ENCODE measurements at places on chromosomes 1 and 21. TPM values are rescaled to one million over a fixed set of nuclear protein-coding genes. Genes with fewer than 3 reads are reported as not detected.

The TNFRSF14 gene
- 120 TPM for total RNA-seq

The IL6R gene
- total RNA-seq, result 25.9 TPM

The OR6Y1 gene
- total RNA-seq, result not detected

The KCNE2 gene
- total RNA-seq, result not detected

The SPRR2A gene
- total RNA-seq, result not detected

The LCE1E gene
- not detected for total RNA-seq

The PTGER3 gene
- 0.05 TPM for total RNA-seq

The OR2T33 gene
- total RNA-seq, result not detected

The SYCP1 gene
- total RNA-seq, result not detected

GRCh38 chr1:53087332-53088285, 25.6 kb downstream of the PODN start:
- H3K36me3 ChIP-seq, result no peaks in the 10 kb centered on the region
- DNase-seq, result no peak
- H3K4me3 ChIP-seq, result no peak overlapping the region
- no peaks in the 10 kb centered on the region for H3K27me3 ChIP-seq

GRCh38 chr1:192557841-192558595, 17.6 kb upstream of the RGS1 start:
- no peaks in the 10 kb centered on the region for H3K27me3 ChIP-seq
- H3K4me1 ChIP-seq, result peaks cover 17% of the 10 kb centered on the region
- no peak for DNase-seq
- H3K27ac ChIP-seq, result no peak overlapping the region
- H3K4me3 ChIP-seq, result no peak overlapping the region
- H3K36me3 ChIP-seq, result no peaks in the 10 kb centered on the region

- no peaks in the 10 kb centered on the region for H3K27me3 ChIP-seq
- no peak overlapping the region for H3K4me3 ChIP-seq
- H3K36me3 ChIP-seq, result no peaks in the 10 kb centered on the region
- peaks cover 18% of the 10 kb centered on the region for H3K4me1 ChIP-seq
Observed at GRCh38 chr1:51690285-51690961, 73.5 kb downstream of the OSBPL9 start.

DNA sequence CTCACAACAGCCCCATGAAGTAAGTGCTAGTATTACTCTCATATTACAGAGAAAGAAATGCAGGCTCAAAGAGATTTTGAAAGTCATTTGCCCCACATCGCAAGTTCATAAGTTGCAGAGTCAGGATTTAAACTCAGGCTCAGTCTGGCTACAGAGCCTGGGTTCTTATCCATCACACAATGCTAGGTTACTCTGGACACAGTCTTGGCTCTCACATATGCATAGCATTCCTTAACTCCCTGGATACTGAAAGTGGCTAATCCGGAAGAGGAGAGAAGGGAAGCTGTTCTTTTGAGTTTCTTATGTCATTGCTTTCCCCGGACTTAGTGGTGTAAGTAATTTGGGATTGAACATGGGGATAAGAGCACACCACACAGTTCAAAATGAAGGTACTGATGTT, 357.4 kb upstream of the PLXNA2 start:
- H3K36me3 ChIP-seq, result no peaks in the 10 kb centered on the region
- H3K27ac ChIP-seq, result no peak overlapping the region
- H3K4me1 ChIP-seq, result peaks cover 3% of the 10 kb centered on the region
- no peak for DNase-seq
- H3K27me3 ChIP-seq, result peaks cover 15% of the 10 kb centered on the region
- no peak overlapping the region for H3K4me3 ChIP-seq

- H3K4me3 ChIP-seq, result no peak overlapping the region
- H3K36me3 ChIP-seq, result no peaks in the 10 kb centered on the region
- H3K27me3 ChIP-seq, result no peaks in the 10 kb centered on the region
- no peak for DNase-seq
- H3K27ac ChIP-seq, result no peak overlapping the region
- peaks cover 24% of the 10 kb centered on the region for H3K4me1 ChIP-seq
Observed at GRCh38 chr1:116311193-116311592, 61.9 kb upstream of the ATP1A1 start.

DNA sequence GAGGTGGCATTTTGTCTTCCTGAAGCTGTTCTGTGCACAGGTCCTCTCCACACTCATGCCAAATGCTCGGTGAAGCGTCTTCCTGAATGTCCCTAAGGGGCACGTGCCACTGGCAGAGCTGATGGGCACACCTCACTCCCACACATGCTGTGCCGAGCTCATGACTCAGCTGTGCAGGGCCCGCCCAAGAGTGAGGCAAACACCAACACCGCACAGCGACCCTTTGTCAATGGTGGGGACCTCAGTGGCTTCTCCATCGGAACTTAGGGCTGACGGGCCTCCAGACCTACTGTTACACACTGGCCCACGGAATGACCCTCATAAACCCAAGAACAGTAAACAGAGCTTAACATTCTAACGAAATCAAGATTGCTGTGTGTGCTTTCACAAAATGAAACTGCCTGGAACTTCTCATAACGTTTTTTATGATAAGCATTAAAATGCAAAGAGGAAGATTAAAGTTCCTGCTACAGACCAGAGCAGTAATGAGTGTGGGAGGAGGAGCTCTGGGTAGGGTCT, 89.3 kb downstream of the SIM2 start:
- no peak for DNase-seq
- H3K27ac ChIP-seq, result no peak overlapping the region
- peaks cover 2% of the 10 kb centered on the region for H3K36me3 ChIP-seq
- H3K4me1 ChIP-seq, result no peaks in the 10 kb centered on the region

GRCh38 chr1:47745715-47746609, 251.2 kb downstream of the TRABD2B start:
- H3K4me3 ChIP-seq, result no peak overlapping the region
- H3K27ac ChIP-seq, result no peak overlapping the region
- no peaks in the 10 kb centered on the region for H3K4me1 ChIP-seq
- peaks cover 23% of the 10 kb centered on the region for H3K27me3 ChIP-seq
- no peak for DNase-seq
- no peaks in the 10 kb centered on the region for H3K36me3 ChIP-seq

DNA sequence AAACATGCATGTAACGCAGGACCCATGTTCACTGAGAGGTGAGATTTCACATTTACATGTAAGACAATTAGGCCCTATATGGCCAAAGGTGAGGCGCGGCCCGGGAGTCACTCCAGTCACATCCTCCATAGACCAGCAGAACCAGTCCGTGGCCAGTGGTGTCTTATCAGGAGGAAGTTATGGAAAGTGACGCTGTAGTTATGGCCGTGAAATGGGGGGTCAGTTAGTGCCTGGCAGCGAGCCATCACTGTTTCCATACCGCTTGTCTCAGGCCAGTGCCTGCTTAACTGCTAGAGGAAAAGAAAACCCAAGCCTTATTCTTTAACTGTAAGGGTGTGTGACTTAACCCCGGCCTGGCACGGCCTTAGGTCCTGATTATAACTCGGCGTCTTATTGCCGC, 6.1 kb downstream of the C1orf159 start:
- peaks cover 21% of the 10 kb centered on the region for H3K4me1 ChIP-seq
- DNase-seq, result no peak
- peaks cover 21% of the 10 kb centered on the region for H3K36me3 ChIP-seq
- H3K27ac ChIP-seq, result no peak overlapping the region

All from activated naive CD4-positive, alpha-beta T cell treated with anti-CD3 and anti-CD28 coated beads for 36 hours (primary cell).